ENCODE measurements at places on chromosomes 4 and X. TPM values are rescaled to one million over a fixed set of nuclear protein-coding genes. Genes with fewer than 3 reads are reported as not detected.

DNA sequence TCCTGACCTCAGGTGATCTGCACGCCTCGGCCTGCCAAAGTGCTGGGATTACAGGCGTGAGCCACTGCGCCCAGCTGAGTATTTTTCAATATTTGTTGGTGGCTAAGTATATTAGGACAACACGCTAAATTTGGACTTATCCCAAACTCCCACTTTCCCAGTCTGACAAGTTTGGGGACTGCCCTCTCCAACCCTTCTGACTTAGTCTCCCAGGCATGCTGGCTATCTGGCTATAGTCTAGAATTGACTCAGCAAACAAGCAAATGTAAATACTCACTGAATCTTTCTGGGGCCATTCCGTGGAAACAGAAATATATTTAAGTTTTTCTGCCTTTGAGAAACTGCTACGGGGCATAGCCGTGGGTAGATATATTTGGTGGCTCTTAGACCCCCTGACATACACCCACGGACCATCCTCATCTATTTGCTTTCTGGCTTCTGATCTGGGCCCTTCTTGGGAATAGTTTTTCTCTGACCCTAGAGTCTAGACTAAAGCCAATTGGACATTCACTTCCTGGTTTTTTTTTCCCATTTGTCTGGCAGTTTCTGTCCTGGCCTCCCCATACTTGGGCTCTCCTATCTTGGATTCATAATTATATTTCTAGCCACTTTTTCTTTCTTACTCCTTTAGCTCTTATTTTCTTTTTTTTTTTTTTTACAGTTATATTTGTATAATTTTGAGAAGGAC lies 11.3 kb upstream of the DOCK11 start:
- H3K27me3 ChIP-seq, result no peaks in the 10 kb centered on the region
- H3K4me1 ChIP-seq, result no peaks in the 10 kb centered on the region
- no peak overlapping the region for H3K27ac ChIP-seq
- no peak overlapping the region for H3K4me3 ChIP-seq
- H3K36me3 ChIP-seq, result no peaks in the 10 kb centered on the region

- no peaks in the 10 kb centered on the region for H3K36me3 ChIP-seq
- no peaks in the 10 kb centered on the region for H3K27me3 ChIP-seq
- no peak for DNase-seq
- H3K4me3 ChIP-seq, result no peak overlapping the region
- H3K4me1 ChIP-seq, result no peaks in the 10 kb centered on the region
These were observed 239.0 kb downstream of the PDGFC start for GRCh38 chr4:156732634-156733033.

GRCh38 chrX:7841084-7841805 lies 1.7 kb upstream of the VCX start:
- no peak overlapping the region for H3K4me3 ChIP-seq
- no peaks in the 10 kb centered on the region for H3K4me1 ChIP-seq
- no peaks in the 10 kb centered on the region for H3K36me3 ChIP-seq
- H3K27me3 ChIP-seq, result no peaks in the 10 kb centered on the region
- no peak overlapping the region for H3K27ac ChIP-seq
- DNase-seq, result no peak

GRCh38 chrX:9878146-9878820 lies 88.9 kb upstream of the CLDN34 start:
- H3K36me3 ChIP-seq, result no peaks in the 10 kb centered on the region
- H3K27ac ChIP-seq, result no peak overlapping the region
- peaks cover 2% of the 10 kb centered on the region for H3K4me1 ChIP-seq
- H3K27me3 ChIP-seq, result no peaks in the 10 kb centered on the region

DNA sequence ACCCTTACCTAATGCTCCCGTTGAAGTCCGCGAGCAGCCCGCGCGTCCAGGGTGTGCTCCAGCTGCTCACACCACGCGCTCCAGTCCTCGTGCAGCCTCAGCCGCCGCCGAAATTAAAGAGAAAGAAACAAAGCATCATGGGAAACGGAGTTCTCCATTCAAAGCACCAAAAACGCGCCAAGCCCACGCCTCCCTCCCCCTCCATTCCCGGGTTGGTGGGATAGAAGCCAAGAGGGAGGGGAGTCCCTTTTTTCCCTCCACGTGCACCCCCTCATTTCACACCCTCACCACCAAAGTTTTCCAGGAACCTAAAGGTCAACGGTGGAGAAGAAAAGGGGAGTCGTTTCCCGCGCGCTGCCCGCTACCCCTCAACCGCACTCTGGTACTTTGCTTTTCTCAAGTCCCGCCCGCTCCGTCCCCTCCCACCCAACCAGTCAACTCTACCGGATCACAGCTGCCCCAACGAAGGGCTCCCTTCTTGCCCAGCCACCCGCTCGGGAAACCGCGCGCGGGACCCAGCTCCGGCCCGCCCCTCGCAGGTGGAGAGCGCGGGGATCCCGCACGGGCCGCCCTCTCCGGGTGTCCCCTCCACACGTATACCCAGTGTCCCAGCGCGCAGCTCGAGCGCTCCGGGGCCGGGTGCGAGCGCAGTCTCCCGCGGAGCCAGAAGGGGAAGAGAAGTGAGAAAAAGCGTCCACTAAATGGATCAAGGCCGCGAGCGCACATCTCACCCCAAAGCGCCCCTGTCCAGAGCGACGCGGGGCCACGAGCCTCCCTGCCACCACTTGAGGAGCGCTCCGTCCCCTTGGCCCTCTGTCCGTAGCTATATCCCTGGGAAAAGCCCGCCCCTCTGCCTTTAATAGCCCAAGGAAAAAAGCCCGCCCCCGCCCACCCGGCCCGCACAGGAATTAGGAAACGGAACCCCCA lies 65.1 kb upstream of the CCDC160 start:
- peaks cover 7% of the 10 kb centered on the region for H3K4me1 ChIP-seq
- no peak for DNase-seq
- peaks cover 7% of the 10 kb centered on the region for H3K27me3 ChIP-seq
- H3K27ac ChIP-seq, result no peak overlapping the region

- no peak for DNase-seq
- no peak overlapping the region for H3K27ac ChIP-seq
- no peaks in the 10 kb centered on the region for H3K36me3 ChIP-seq
- no peaks in the 10 kb centered on the region for H3K4me1 ChIP-seq
- H3K27me3 ChIP-seq, result no peaks in the 10 kb centered on the region
These were observed 168.2 kb downstream of the DCTD start for GRCh38 chr4:182748949-182749348.

GRCh38 chrX:154750301-154751202 lies at the start of gene GAB3:
GAB3 (minus strand) TSS chrX:154751077; CDS start chrX:154751025, 52 bp downstream.
- no peaks in the 10 kb centered on the region for H3K36me3 ChIP-seq
- no peak within 1 kb of the TSS for H3K27ac ChIP-seq
- H3K4me3 ChIP-seq, result peak within 1 kb of the TSS; percentile 76

DNA sequence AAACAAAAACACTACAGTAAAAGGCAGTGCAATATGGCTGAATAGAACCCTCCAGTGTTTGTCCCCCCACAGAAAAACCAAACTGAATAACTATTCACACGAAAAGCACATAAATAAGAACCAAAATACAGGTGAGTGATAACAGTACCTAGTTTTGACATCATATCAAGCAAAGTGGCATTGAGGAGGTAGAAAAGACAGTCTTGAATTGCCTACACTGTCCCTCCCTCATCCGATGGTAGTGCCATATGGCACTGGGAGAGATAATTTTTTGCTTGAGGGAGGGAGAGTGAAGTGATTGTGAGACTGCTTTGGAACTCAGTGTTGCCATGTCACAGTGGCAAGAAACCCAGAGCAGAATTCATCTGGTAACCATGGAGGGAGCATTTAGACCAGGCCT lies 99.2 kb downstream of the GPR174 start:
- no peaks in the 10 kb centered on the region for H3K27me3 ChIP-seq
- no peak overlapping the region for H3K27ac ChIP-seq
- H3K4me1 ChIP-seq, result no peaks in the 10 kb centered on the region
- H3K4me3 ChIP-seq, result no peak overlapping the region
- no peak for DNase-seq

- no peak overlapping the region for H3K27ac ChIP-seq
- no peaks in the 10 kb centered on the region for H3K27me3 ChIP-seq
- H3K4me3 ChIP-seq, result no peak overlapping the region
- no peaks in the 10 kb centered on the region for H3K4me1 ChIP-seq
These were observed 26.2 kb downstream of the SYAP1 start for GRCh38 chrX:16745659-16746058.

The SLIT2 gene
- total RNA-seq, result not detected

The CDKN2AIP gene
- 32.5 TPM for total RNA-seq

- peaks cover 18% of the 10 kb centered on the region for H3K4me1 ChIP-seq
- no peaks in the 10 kb centered on the region for H3K36me3 ChIP-seq
- peak overlapping the region; percentile 23 for H3K27ac ChIP-seq
- H3K4me3 ChIP-seq, result peak overlapping the region; percentile 90
- H3K27me3 ChIP-seq, result no peaks in the 10 kb centered on the region
These were observed 5.1 kb downstream of the ZXDA start for GRCh38 chrX:57905141-57905540.

GRCh38 chr4:38615847-38616246 lies 48.2 kb upstream of the KLF3 start:
- H3K4me1 ChIP-seq, result no peaks in the 10 kb centered on the region
- no peak for DNase-seq
- no peak overlapping the region for H3K27ac ChIP-seq
- H3K36me3 ChIP-seq, result no peaks in the 10 kb centered on the region
- no peaks in the 10 kb centered on the region for H3K27me3 ChIP-seq

The HTN1 gene
- not detected for total RNA-seq

The RASSF6 gene
- total RNA-seq, result not detected

GRCh38 chrX:134599184-134599914 lies 58.9 kb downstream of the PLAC1 start:
- H3K27ac ChIP-seq, result no peak overlapping the region
- no peaks in the 10 kb centered on the region for H3K36me3 ChIP-seq
- DNase-seq, result no peak
- H3K27me3 ChIP-seq, result peaks cover 8% of the 10 kb centered on the region
- no peaks in the 10 kb centered on the region for H3K4me1 ChIP-seq

The GAGE1 gene
- total RNA-seq, result not detected

- H3K27me3 ChIP-seq, result no peaks in the 10 kb centered on the region
- no peak for DNase-seq
- H3K27ac ChIP-seq, result no peak overlapping the region
- H3K4me1 ChIP-seq, result no peaks in the 10 kb centered on the region
- H3K36me3 ChIP-seq, result no peaks in the 10 kb centered on the region
These were observed 269.2 kb upstream of the NRK start for GRCh38 chrX:105553118-105553517.

The PARM1 gene
- 0.10 TPM for total RNA-seq

The FGFBP2 gene
- 0.39 TPM for total RNA-seq

- H3K4me3 ChIP-seq, result no peak overlapping the region
- no peaks in the 10 kb centered on the region for H3K36me3 ChIP-seq
These were observed 165.1 kb upstream of the POF1B start for GRCh38 chrX:85544609-85545008.

GRCh38 chr4:90544532-90545045 lies 417.4 kb downstream of the CCSER1 start:
- H3K36me3 ChIP-seq, result no peaks in the 10 kb centered on the region
- no peaks in the 10 kb centered on the region for H3K4me1 ChIP-seq
- H3K27me3 ChIP-seq, result no peaks in the 10 kb centered on the region
- DNase-seq, result no peak

- H3K4me1 ChIP-seq, result no peaks in the 10 kb centered on the region
- H3K36me3 ChIP-seq, result no peaks in the 10 kb centered on the region
- DNase-seq, result no peak
- H3K4me3 ChIP-seq, result no peak overlapping the region
These were observed 351.4 kb upstream of the SMIM31 start for GRCh38 chr4:164402554-164402953.

DNA sequence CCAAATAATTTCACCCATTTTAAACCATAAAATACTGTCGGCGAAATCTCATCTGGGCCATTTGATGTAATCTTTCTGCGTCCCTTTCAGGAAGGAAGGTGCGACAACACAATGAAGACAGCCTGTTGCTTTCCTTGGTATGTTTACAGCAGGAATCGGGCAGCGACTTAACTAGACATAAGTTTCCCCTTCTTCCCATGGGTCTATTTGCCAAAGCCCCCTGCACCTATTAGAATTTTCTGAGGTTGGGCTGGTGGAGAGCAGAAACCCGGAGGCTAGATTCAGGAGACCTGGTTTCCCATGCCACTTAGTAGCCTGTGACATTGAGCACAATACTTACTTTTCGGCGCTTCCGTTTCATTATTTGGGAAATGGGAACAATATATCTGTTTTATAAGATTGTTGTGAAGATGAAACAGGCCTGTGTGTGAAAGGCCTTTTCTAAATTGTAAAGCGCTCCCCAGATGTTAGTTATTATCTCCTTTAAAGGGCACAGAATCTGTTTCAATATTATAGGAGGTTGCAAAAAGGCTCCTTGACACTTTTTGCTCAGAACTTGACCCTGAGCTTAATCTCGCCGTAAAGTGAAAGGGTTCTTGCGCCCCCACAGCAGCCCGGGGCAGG lies 552 bp upstream of the AFF1 start:
- H3K4me3 ChIP-seq, result peak overlapping the region; percentile 90
- peak overlapping the region; percentile 82 for H3K27ac ChIP-seq
- no peak for DNase-seq

- DNase-seq, result no peak
- no peak overlapping the region for H3K27ac ChIP-seq
- H3K36me3 ChIP-seq, result no peaks in the 10 kb centered on the region
These were observed 8.2 kb downstream of the MSANTD1 start for GRCh38 chr4:3257103-3257555.

DNA sequence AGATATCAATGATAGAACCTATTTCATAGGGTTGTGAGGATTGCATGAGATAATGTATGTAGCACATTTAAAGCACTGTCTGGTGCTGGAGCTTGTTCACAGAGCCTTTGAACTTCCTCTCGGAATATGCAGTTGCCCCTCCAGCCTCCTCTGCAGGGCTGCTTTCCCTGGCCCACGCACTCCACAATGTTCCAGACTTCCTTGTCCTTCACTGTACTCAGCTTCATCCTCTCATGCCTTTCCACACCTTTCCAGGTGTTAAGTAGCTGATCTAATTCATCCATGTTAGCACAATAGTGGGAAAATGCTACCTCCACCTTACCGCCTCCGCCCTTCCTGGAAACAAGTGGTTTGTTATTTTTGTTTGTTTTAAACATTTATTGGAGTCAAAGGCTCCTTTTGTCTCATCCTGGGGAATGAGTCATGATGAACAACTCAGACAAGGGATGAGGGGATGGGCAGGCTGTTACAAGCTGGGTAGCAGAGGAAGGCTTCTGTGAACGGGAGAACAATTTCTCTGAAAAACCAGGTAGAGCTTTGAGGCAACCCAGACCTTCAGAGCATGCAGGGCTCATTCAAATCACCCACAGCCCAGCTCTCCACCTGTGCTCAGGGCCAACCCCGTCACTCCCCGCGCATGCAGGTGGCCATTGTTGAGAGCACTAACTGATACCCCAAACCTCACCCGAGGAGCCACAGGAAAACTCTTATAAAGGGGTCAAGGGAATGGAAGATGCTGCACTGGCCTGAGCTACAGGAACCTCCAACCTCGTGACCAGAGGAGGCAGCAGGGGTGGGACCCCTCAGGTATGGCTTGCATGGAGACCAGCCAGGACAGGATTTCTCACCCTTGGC lies 84.9 kb upstream of the TBL1X start:
- DNase-seq, result peak; percentile 50
- H3K4me1 ChIP-seq, result no peaks in the 10 kb centered on the region
- H3K36me3 ChIP-seq, result no peaks in the 10 kb centered on the region
- H3K4me3 ChIP-seq, result no peak overlapping the region
- no peaks in the 10 kb centered on the region for H3K27me3 ChIP-seq
- H3K27ac ChIP-seq, result no peak overlapping the region

DNA sequence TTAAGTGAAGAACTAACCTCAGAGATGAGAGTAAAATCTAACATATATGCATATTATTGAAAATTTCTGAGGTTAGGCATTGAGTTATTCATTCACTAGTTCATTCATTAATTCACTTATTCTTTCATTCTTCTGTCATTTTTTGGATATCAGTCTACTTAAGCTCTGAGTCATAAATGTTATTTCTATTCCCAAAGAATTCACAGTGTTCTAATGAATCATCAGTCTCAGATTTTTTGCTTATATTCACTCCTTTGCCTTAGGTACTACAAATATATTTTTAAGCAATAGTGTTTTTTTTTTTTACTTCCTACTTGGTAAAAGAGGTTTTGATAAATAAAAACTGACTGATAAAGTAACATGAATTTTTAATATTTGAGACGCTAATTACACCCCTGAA lies 95.2 kb upstream of the DKK2 start:
- H3K36me3 ChIP-seq, result no peaks in the 10 kb centered on the region
- no peak overlapping the region for H3K4me3 ChIP-seq
- no peak for DNase-seq
- H3K4me1 ChIP-seq, result no peaks in the 10 kb centered on the region

The MMRN1 gene
- total RNA-seq, result 2.0 TPM

Data from CD4-positive, CD25-positive, alpha-beta regulatory T cell (primary cell).